ENCODE measurements at places on chromosomes 5 and 9.

GRCh38 chr9:103991698-103992097 is 102.4 kb upstream of the SMC2 start:
- peak; percentile 91 for DNase-seq

DNA sequence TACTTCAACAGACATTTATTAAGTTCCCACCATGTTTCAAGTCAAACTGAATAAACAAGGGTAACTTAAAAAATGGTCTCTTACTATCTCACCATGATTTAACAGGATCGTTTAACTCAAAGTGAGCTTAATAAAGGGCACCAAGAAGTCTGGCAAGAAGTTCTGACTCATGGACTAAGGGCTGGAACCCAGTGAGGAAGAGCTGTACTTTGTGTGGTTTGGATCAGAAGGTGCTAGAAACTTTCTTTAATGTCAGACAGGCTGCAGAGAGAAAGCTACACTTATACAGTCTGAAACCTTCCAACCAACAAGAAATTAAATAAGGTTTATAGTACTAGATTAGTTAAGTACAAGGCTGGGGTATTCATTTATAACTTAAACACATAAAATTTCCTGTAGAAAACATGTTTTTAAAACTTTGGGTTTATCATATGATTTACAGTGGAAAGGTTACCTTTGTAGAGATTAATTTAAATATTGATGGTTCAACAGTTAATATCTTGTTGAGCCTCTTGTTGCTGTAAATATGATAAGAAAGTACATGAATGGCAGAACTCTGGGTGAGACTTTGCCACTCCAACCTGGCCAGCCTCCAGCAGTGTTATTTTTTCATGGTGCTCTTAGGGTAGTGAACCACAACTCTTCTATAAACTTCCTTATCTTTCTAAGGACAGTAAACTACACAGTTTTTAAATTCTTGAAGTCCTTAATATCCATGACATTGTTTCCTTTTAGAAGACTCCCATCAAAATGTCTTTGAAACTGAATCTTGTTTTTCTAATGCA is 162.8 kb downstream of the MAN2A1 start:
- DNase-seq: no peak

- no peak for DNase-seq
These were observed 70.6 kb downstream of the HMCN2 start for GRCh38 chr9:130336027-130336610.

GRCh38 chr9:14198047-14198840 is 115.7 kb downstream of the NFIB start:
- no peak for DNase-seq

DNA sequence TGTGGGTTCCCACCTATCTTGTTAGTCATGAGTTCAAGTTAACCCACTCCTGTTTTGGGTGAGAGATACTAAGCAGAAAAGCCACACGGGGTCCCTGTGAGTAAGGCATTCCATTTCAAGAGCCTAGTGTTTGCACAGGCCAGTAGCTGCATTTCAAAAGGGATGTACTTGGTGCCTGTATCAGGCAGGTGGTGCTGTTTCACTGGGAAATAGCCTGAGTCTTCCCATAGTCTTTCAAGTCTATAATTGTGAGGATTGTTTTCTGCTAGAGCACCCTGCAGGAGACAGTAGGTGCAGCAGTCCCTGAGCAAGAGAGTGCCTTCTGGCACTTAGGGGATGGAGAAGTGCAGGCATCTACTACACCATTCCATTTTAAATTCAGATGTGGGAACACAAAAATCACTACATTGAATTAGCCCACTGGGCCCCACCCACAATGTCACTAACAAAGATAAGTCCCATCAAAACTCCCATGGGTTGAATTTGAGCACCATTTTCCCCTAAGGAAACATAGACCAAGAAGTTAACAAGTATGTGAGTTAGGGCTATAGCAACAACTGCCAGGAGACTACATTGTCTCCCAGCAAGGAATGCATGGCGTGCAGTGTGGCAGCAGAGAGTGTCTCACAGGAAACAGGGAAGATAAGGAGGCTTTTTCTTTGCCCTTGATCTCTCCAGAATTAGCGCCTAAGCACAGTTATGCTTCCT is 263.2 kb downstream of the COX7C start:
- DNase-seq: no peak

- DNase-seq: no peak
These were observed 58.0 kb upstream of the RPL26L1 start for GRCh38 chr5:172901012-172901780.

GRCh38 chr9:84997472-84997871 is 327.9 kb downstream of the NTRK2 start:
- DNase-seq: no peak
